ENCODE measurements at places on chromosomes 5 and 9. TPM values are rescaled to one million over a fixed set of nuclear protein-coding genes. Genes with fewer than 3 reads are reported as not detected.

Gene SURF1
- 47.6 TPM for total RNA-seq

Gene FOXI1
- not detected for total RNA-seq

Gene LHX3
- total RNA-seq, result not detected

Gene C9
- not detected for total RNA-seq

Gene PCDHGA1
- total RNA-seq, result 2.8 TPM

Gene SPATA31A3
- total RNA-seq, result not detected

Gene PCA3
- total RNA-seq, result not detected

Gene PLEKHG4B
- total RNA-seq, result 0.28 TPM

Gene SELENOP
- total RNA-seq, result 392 TPM

Gene PCDHGB5
- total RNA-seq, result 20.8 TPM

Gene EIF4E1B
- not detected for total RNA-seq

Gene CNTNAP3B
- 30.2 TPM for total RNA-seq

Gene ADAMTSL2
- 5.5 TPM for total RNA-seq

Gene TPPP
- 13.0 TPM for total RNA-seq

Gene SPATA31C2
- total RNA-seq, result not detected

Gene IL9
- total RNA-seq, result not detected

Gene PCDHA1
- total RNA-seq, result not detected

Gene SPATA31E1
- total RNA-seq, result not detected

DNA sequence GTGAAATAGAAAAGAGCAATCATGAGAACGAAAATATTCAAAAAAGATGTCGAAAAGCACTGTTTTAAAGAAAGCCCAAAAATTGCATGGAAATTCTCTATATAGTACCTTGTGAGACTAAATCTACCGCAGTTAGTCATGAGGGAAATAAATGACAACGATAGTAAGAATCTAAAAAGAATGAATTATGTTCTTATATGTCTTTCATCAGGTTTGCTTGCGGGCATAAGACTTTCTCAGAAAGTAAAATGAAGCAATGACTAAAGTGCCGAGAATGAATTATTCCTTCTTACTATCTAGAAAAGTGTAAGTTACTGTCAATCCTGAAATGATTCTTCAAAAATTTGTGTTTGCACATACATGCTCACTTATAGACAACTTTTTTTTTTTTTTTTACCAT lies 26.4 kb downstream of the PTPRD start:
- DNase-seq, result no peak

DNA sequence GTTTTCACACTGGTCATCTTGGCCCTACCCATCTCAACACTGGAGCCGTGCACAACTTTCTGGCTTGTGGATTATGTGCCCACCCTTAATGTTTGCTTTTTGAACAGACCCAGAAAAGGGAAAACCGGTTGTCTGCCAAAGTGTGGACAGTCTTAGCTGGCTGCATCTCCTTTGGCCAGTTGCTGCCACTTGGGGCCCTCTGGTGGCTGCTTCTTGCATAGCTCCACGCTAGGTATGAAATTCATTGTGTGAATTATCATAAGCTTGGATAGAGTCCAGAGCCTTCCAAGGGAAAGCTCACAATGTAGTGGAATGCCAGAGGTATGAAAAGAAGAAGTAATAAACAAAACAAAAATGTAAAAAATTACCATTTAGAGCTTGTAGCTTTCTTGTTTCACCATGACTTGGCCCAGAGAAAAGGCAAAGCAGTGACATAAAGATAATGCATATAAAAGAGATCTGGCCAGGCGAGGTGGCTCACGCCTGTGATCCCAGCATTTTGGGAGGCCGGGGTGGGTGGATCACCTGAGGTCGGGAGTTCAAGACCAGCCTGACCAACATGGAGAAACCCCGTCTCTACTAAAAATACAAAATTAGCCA lies 12.5 kb upstream of the SLC36A3 start:
- DNase-seq, result peak; percentile 18

DNA sequence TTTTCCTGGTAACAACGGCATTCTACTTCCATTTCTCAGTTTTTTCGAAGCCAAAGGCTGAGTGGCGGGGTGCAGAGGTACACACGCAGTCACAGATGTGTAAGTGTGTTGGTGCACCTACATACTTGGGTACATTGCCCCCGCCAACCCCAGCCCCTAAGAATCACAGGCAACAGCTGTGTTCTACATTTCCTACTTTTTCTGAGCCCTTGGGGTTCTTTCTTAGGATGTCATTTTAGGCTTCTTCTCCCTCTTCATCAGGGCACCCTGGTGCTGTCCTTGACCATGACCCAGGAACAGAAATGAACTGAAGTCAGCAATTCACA lies 104.8 kb downstream of the PAX5 start:
- DNase-seq, result no peak

DNA sequence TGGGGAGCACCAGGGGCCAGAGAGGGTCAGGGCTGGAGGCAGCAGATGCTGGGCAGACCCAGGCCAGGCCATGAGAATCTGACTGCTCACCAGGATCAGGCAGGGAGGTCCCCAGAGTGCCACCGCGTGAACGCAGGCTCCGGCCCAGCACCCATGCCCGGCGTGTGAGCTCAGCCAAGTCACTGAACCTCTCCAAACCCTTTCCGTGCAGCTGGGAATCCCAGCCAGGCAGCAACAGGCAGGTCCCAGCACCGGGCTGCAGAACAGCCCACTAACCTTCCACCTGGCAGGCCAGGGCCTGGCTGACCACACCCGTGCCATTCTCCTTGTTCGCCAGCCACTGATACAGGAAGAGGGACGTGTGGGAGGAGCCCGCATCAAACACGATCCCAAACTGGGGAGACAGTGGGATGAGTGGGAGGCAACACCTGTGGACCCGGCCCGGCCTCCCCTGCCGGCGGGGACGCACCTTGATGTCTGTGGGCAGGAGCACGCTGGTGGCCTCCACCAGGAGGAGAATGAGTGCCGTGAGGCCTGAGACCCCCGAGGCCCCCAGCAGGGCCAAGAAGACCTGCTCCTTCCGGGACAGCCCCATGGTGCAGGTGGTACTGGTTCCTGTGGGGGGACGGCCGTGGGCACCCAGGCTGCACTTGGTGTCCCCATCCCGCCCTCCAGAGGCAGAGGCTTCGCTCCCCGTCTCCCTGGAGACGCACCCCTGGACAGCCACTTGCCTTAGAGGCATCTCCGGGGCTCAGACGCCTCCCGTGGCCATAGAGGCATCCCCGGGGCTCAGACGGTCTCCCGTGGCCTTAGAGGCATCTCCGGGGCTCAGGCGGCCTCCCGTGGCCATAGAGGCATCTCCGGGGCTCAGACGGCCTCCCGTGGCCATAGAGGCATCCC lies 3.2 kb downstream of the ENTPD8 start:
- DNase-seq, result no peak

GRCh38 chr5:101904736-101905135 lies 391.3 kb downstream of the SLCO4C1 start:
- no peak for DNase-seq

DNA sequence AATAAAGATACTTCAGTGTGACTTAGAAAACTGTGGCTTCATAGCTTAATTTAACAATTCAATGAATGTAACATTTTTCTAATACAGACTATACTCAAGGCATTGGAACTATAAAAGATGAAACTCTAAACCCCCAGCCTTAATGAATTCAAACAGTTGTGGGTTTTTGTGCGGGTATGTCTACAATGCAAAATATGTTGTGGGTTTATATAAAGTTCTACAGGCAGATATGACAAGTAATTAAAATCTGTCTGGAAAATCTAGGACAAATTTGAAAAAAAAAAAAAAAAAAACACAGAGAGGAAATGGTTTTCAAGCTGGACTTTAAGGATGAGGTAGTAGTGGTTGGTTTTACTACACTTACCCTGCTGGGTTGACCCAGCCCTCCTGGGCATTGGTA lies 467.5 kb upstream of the TLE4 start:
- no peak for DNase-seq

GRCh38 chr5:158819840-158820620 lies 279.7 kb downstream of the EBF1 start:
- DNase-seq, result no peak

- DNase-seq, result no peak
These were observed 261.0 kb downstream of the SEMA5A start for GRCh38 chr5:9284781-9285307.

- no peak for DNase-seq
These were observed 38.6 kb upstream of the PCSK5 start for GRCh38 chr9:75851917-75852316.

GRCh38 chr9:2227144-2227867 lies 212.2 kb downstream of the SMARCA2 start:
- no peak for DNase-seq

- DNase-seq, result no peak
These were observed 316.2 kb downstream of the BRINP1 start for GRCh38 chr9:119053070-119053469.

- no peak for DNase-seq
These were observed 149.9 kb upstream of the PRR16 start for GRCh38 chr5:120314191-120314590.

GRCh38 chr9:94909250-94909894 lies 182.9 kb downstream of the AOPEP start:
- DNase-seq, result no peak

- no peak for DNase-seq
These were observed 92.6 kb upstream of the IRX4 start for GRCh38 chr5:1975406-1975715.

GRCh38 chr5:138180183-138180782 lies 1.4 kb downstream of the KIF20A start:
- DNase-seq, result no peak

GRCh38 chr9:89605465-89606048 lies 745 bp downstream of the GADD45G start:
- DNase-seq, result peak; percentile 24

GRCh38 chr9:72274441-72274840 lies 90.6 kb downstream of the ZFAND5 start:
- DNase-seq, result no peak

- DNase-seq, result no peak
These were observed 20.0 kb downstream of the RNF44 start for GRCh38 chr5:176517053-176517661.

GRCh38 chr9:74643303-74643923 lies 146.3 kb downstream of the RORB start:
- no peak for DNase-seq

GRCh38 chr5:160727296-160727997 lies 124.6 kb downstream of the ATP10B start:
- no peak for DNase-seq

DNA sequence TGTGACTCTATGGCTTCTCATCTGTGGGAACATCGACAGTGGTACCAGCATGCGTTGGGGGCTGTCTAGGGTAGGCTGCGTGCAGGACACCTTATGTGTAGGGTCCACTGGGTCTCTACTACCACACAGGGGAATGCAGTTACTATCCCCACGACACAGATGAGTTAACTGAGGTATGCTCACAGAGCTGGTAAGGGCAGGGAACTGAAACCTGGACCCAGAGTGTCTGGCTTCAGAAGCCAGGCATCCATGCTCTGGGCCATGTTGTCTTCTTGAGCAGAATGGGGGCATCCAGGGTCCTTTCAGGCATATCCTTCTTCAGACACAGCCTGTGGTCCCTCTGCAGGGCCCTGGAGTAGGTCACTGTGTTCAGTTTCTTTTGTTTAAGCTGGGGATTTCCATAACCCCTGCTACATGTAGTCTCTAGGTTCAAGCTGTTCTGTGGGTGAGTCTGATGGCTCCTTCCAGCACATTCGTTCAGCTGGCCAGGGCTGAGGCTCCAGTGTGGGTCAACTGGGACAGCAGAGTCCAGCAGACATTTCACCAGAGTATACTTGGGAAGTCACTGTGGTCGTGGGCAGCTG lies 148.8 kb downstream of the GADD45G start:
- DNase-seq, result no peak

- DNase-seq, result no peak
These were observed 15.7 kb downstream of the ERCC6L2 start for GRCh38 chr9:95891067-95891671.

DNA sequence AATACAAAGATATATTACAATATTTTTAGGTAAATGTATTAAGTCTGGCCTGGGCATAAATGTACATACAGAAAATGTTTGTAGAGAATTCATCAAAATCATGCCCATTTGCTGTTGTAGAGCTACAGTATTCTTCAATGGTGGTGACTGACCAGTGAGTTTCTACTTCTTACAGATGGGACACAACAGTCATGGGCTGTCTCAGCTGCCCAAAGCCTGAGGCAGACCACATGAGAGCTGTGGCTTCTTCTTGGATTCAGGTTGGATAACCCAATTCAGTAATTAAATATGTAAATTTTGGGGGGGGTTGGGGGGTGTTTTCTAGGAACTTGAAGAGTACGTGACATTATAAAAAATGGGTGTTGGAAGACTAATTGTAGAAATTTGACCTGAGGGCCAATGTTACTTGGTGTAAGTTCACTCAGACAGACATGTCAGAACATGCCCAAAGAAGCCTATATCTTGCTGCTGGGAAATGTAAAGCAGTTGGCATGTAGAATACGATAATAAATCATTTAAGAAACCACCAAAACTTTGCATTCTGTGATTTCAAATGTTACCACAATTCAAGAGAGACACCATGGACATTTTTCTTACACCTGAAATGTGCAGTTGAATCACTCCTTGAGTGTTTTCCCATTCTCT lies 17.9 kb downstream of the STARD4 start:
- no peak for DNase-seq

GRCh38 chr9:81694541-81694940 lies 5.2 kb upstream of the TLE1 start:
- no peak for DNase-seq

- no peak for DNase-seq
These were observed 10.5 kb upstream of the TMEM252 start for GRCh38 chr9:68551191-68551590.

GRCh38 chr5:127931396-127931795 lies 152.2 kb upstream of the SLC12A2 start:
- DNase-seq, result no peak

GRCh38 chr9:109436071-109436470 lies 62.0 kb downstream of the PTPN3 start:
- DNase-seq, result no peak

DNA sequence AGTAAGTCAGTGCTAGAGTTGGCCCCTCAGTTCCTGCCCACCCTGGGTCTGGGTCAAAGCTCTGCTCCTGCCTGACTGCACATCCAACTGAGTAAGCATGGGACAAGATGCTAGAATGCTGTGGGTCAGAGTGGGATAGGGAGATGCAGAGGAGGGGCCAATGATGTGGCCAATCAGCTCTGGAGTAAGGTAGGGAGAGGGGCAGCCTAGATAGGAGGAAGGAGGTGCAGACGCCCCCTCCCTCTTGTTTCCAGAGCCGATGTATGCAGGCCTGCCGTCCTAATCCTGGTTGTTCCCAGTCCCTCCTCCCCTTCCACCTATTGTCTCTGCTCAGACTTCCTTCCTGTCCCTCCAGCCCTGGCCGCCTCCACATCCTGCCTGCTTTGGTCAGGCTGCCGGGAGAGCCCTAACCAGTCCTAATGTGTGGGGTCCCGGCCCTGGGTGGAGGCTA lies 1.3 kb downstream of the ARAP3 start:
- no peak for DNase-seq

GRCh38 chr5:151424892-151425523 lies 22.4 kb upstream of the SLC36A1 start:
- no peak for DNase-seq

DNA sequence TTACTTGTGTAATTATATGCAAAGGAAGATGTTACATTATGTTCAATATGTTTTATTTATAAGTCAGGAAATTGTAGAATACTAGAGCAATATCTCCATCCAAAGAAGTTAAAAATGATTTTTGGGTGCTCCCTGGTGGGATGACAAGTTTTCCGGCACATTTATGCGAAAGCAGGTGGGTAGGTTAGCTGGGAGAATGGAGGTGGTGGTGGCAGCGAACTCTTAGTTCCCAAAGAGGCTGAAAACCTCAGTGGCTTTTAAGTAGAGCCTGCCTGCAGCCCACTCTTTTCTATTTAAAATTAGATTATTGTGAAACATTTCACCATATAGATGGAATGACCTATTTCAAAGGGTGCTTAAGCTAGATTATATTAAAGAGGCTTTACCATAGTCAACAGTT lies 51.8 kb downstream of the ANKRD33B start:
- DNase-seq, result no peak
